Large intestine (tissue), 12 donors: ENCODE measurements at places on chromosomes 11 and 22.
A peak's percentile ranks its signal among the peaks of the same experiment; 100 is the strongest.

DNA sequence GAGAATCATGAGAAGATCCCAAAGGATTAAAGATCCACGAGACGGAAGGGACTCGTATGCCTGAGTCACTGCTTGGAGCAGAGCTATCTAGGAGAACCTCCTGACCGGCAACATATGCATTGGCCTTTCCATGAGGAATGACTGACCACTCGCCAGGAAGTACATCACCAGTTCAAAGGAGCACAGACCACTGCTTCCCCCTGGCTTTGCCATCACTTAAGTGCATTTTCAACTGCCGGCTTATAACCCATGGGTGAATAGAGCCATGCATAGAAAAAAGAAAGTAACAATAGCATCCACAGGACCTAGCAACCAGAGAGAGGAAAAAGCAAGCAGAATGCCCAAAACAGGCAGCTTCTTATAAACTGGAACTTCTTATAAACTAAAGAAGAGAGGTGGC, 98.3 kb upstream of the ZC3H12C start:
- no peak for DNase-seq

DNA sequence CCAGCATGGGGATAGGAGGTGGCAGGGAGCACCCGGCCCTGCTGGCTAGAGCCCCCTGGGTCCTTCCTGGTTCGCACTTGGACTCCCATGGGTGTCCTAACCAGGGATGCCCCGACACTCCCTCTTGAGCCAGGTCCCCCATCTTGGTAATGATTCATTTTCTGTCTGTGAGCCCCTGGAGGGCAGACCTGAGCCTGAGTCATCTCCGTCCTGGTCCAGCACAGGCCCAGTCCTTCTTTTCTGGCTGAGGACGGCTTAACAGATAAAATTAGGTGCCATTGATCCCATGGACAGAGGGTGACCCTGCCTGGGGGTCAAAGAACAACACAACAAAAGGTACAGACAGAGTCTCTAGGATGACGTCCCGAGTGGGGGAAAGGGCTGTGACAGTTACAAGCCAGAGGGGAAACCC, 3.5 kb downstream of the RHOD start:
- no peak for DNase-seq

GRCh38 chr11:80538040-80538439, 1097.2 kb upstream of the TENM4 start:
- no peak for DNase-seq

- DNase-seq: peak; percentile 45
Measured at GRCh38 chr22:27748751-27749191, 52.8 kb downstream of the MN1 start.

GRCh38 chr11:113991718-113992458, 17.0 kb downstream of the HTR3A start:
- DNase-seq: no peak

DNA sequence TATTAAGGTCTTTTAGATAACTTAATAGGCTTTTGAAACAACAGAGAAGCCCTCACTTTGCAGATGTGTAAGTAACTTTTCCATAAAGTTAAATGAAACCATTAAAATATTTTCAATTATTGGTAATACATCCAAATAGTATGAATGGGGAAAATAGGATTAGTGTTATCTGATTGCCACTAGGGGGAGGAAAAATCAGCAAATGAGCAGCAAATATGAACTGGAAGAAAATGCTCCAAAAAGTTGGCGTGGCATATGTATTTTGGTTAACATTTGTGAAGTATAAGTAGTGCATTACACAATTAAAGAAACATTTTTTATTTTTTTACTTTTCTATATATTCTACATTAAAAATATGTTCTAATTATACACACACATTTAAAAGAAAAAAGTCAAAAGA, 259.8 kb upstream of the ANO5 start:
- DNase-seq: no peak

GRCh38 chr11:29282088-29282487, 734.7 kb downstream of the KCNA4 start:
- no peak for DNase-seq

- no peak for DNase-seq
Measured at GRCh38 chr11:106998116-106998915, 20.0 kb downstream of the GUCY1A2 start.

DNA sequence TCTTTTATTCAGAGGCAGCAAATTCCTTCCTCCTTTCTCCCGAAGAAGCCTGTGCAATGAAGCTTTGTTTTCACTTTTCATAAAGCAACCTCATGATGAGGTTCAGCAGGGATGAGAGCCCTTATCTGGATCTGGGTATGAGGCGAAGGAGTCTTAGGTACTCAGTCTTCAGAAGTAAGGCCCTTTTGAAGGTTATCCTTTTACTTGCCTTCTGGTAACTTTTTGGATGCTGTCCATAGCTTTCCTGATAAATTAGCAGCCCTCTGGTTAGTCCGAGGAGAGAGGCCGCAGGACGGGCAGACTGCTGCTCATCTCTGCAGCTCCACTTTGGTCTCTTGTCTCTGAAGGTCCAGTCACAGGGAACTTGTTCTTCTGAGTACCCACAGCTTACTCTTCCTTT, 1.1 kb downstream of the TRIM22 start:
- DNase-seq: no peak

DNA sequence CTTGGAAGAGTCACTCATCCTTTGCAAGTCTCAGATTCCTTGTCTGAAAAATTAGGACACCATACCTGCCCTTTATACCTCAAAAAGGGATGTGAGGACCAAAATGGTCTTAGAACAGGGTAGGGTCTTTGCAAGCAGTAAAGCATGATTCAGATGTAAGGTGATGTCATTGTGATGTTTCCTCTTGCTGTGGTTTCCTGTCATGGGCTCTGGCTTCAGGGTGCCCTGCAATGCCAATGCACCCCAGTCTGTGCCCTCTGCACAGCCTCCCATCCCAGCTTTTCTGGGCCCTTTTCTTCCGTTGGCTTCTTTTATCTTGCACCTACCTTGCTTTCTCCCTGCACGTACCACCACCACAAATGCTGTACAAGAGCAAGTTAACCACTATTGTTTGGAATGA, 87.8 kb upstream of the NNMT start:
- no peak for DNase-seq

DNA sequence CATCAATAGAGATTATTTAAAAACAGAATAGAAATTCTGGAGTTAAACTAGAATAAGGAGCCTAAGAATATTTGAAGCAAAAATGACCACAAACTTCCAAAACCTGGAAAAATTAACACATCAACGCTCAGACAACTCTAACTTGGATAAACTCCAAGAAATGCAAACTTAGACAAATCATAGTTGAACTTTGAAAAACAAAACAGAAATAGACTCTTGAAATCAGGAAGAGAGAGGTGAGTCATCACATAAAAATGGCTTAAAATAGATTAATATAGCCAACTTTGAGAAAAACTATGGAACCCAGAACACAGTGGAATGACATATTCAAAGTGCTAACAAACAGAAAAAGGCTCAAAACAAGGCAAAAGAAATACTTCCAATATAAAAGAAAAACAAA, 974.2 kb downstream of the JRKL start:
- DNase-seq: no peak

DNA sequence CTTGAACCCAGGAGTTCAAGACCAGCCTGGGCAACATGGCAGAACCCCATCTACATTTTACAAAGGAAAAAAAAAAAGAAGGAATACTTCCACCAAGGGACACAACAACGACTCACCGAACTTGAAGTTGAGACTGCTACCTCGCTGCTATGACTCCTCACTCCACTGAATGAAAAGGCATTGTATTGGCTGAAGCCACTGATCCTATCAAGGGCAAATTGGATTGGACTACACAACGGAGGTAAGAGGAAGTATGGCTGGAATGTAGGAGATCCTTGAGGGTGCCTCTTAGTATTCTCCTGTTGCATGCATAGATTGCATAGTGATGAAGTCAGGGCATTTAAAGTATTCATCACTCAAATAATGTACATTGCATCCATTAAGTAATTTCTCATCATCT, 97.9 kb downstream of the CWF19L2 start:
- no peak for DNase-seq

DNA sequence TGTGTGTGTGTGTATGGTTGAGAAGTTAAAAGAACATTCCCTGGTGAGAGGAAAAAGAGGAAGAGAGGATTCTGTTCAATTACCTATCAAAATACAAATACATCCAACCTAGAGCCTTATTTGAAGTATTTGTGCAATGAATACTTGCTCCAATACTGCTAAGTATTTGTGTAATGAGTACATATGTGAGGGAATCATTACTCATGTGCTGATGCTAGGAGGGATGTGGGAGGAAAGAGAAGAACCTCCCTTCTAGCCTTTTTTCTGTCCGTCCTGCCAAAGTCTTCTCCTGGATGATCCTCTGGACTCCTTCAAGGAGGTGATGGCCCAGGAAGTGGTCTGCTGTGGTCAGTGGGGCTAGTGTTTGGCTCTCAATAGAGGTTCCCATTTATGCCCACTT, 36.0 kb upstream of the ACCSL start:
- DNase-seq: no peak

DNA sequence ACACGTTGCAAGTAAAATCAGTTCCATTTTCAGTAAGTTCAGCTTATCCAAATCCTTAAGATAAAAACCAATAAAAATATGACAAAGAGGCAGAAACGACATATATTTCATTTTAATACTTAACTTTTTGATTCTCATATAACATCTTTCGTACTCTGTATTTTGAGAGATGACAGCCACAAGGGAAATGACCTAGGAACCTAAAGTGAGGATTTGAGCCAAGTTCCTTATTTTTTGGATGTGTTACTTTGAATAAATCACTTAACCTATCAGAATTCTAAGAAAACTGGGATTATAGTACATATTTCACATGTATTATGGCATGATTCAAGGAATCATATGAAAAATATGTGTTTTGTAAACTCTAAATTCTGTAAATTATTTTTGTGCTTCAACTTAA, 143.6 kb upstream of the TRPC6 start:
- no peak for DNase-seq

GRCh38 chr11:121696177-121696871, 243.6 kb upstream of the SORL1-AS1 start:
- DNase-seq: peak; percentile 46

- DNase-seq: peak; percentile 36
Measured at GRCh38 chr11:85827748-85828639, 17.1 kb upstream of the SYTL2 start.

- no peak for DNase-seq
Measured at GRCh38 chr11:120556797-120557196, 45.2 kb downstream of the GRIK4 start.

- no peak for DNase-seq
Measured at GRCh38 chr11:33017478-33017877, 1.8 kb downstream of the DEPDC7 start.

DNA sequence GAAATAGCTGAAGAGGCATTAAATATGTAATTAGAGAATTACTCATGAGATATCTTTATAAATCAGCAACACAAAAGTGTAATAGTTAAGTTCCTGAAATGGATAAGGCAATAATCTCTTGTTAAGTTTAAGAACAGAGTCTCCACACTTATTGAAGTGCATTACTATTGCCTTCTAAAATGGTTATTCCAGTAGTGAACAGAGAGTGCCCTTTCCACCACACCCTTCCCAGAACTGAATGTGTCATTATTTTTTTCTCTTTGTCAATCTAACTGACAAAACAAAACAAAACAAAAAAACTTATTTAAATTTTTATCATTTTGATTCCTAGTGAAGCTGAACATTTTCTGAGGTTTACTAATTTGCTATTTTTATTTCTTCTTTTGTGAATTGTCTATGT, 9.2 kb upstream of the PRRG4 start:
- DNase-seq: no peak

GRCh38 chr22:44459041-44459440, 39.0 kb downstream of the RTL6 start:
- no peak for DNase-seq

- DNase-seq: no peak
Measured at GRCh38 chr22:20071524-20071972, 8.5 kb upstream of the DGCR8 start.

GRCh38 chr22:41491374-41492100, 22.6 kb downstream of the ACO2 start:
- no peak for DNase-seq

- no peak for DNase-seq
Measured at GRCh38 chr22:20583471-20583922, 76.1 kb downstream of the MED15 start.

- peak; percentile 29 for DNase-seq
Measured at GRCh38 chr11:100830274-100830673, 143.2 kb downstream of the ARHGAP42 start.

DNA sequence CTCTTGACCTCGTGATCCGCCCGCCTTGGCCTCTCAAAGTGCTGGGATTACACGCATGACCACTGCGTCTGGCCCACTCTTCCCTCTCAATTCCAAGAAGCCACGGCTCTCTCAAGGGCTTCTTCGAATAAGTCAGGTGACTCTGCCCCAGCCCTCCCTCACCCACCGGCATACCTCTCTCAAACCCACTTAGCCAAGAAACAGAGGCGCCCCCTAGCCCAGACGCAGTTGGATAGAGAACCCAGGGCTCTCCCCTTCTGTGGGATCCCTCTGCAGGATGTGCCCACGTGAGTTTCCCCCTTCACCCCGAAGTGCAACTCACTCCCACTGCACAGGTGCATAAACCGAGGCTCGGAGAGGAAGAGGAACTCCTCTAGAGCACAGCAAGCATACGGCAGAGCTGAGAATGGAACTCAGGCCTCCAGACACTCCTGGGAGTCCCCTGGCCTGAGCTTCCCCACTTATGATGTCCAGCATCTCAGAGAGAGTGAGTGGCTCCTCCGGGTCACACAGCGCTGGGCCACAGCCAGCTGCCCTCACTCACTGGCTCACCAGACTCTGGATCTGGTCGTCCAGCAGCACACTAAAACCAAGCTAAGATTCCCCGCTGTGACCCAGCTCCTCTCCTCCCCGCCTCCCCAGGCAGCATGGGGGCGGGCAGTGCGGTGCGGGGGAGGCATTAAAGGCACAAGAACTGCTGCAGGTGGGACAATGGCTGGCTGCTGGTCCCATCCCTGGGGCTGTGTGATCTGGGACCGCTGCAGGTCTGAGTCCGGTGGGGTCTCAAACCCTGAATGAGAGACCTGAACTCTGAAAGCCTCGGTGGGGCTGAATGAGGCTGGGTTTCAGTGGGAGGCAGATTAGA, 16.8 kb upstream of the RGL4 start:
- DNase-seq: no peak

- peak; percentile 57 for DNase-seq
Measured at GRCh38 chr11:94149431-94150017, 20.9 kb downstream of the PANX1 start.

DNA sequence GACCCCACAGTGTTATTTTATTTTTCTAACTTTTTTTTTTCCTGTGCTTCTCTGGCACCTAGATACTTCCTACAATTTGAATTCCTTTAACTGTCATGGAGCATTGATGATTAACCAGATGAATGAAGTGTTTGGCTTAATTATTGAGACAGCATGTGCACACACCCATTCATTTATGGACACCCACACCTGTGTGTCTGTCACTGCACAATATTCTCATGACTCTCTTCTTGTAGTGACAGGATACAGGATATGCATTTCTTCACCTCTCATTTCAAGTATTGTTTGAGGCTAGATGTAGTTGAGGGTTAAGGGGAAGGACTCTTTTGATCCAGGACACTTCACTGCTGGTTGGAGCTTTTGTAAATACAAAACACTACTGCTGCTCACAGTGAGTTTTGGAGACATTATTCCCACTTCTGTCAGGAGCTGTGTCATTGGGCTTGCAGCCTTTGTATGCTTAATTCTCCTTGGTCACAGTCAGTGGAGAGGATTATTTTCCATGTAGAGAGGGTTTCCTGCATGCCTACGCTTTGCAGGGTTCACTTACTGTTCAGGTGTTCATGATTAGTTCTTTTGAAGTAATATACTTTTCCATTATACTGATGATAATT, 33.5 kb downstream of the SPECC1L start:
- peak; percentile 64 for DNase-seq

- no peak for DNase-seq
Measured at GRCh38 chr11:35338921-35339320, 80.4 kb downstream of the SLC1A2 start.
